ENCODE measurements at places on chromosomes 16 and 17. TPM values are rescaled to one million over a fixed set of nuclear protein-coding genes. Genes with fewer than 3 reads are reported as not detected.
A peak's percentile ranks its signal among the peaks of the same experiment; 100 is the strongest.

DNA sequence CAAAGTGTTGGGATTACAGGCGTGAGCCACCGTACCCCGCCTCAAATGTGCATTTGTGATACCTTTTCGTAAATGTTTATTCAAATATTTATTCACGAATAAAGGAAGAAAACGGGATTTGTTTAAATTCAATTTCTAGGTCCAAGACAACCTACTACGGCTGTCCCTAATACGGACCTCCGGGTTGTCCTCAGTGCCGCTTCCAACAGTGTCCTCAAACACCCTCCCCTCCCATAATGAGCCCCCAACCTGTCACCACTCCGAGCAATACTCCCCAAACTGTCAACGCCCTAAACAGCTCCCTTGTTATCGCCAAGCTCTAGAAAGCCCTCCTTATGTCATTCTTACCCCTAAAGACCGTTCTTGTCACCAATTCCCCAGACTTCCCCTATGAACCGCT is 539 bp upstream of the GABARAPL2 start:
- H3K36me3 ChIP-seq, result peaks cover 23% of the 10 kb centered on the region
- no peaks in the 10 kb centered on the region for H3K27me3 ChIP-seq
- no peak for DNase-seq
- peak overlapping the region; percentile 90 for H3K4me3 ChIP-seq
- H3K27ac ChIP-seq, result no peak overlapping the region

GRCh38 chr16:82322177-82322576 is 152.2 kb upstream of the MPHOSPH6 start:
- H3K4me1 ChIP-seq, result no peaks in the 10 kb centered on the region
- no peak for DNase-seq
- H3K27me3 ChIP-seq, result no peaks in the 10 kb centered on the region
- no peak overlapping the region for H3K27ac ChIP-seq

DNA sequence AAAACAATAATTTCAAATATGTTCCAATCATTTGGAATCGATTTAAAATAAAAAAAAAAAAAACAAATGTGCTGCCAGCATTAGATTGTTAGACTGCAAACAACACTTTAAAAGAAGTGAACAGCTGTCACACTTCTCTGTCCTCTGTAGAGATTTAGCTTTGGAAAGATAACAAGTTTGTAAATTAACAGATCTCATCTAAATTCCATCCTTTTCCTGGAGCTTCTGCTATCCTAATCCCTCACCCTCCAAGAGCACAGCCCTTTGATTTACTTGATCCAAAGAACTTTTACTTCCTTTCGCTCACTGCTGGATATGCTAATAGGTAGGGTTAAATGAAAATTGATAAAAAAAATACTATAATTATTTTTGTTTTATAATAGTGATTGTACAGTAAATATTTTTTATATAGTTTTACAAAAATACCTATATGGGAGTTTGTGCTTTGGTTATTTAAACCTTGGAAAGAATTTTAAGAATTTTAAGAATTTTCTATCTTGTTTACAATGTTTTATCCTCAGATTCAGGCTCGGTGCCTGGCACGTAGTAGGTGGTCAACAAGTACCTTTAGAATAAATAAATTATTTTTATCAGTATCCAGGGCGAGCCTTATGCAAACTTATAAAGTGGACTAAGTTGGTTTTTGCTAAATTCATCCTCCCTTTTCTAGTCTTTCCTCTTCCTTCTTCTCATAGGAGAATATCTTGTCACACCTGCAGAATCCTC is 21.6 kb downstream of the MAP2K6 start:
- no peak for DNase-seq
- H3K4me1 ChIP-seq, result peaks cover 11% of the 10 kb centered on the region
- H3K27me3 ChIP-seq, result no peaks in the 10 kb centered on the region
- no peaks in the 10 kb centered on the region for H3K36me3 ChIP-seq

KRT16 gene
- total RNA-seq, result 1.3 TPM

KRTAP1-4 gene
- total RNA-seq, result not detected

DNA sequence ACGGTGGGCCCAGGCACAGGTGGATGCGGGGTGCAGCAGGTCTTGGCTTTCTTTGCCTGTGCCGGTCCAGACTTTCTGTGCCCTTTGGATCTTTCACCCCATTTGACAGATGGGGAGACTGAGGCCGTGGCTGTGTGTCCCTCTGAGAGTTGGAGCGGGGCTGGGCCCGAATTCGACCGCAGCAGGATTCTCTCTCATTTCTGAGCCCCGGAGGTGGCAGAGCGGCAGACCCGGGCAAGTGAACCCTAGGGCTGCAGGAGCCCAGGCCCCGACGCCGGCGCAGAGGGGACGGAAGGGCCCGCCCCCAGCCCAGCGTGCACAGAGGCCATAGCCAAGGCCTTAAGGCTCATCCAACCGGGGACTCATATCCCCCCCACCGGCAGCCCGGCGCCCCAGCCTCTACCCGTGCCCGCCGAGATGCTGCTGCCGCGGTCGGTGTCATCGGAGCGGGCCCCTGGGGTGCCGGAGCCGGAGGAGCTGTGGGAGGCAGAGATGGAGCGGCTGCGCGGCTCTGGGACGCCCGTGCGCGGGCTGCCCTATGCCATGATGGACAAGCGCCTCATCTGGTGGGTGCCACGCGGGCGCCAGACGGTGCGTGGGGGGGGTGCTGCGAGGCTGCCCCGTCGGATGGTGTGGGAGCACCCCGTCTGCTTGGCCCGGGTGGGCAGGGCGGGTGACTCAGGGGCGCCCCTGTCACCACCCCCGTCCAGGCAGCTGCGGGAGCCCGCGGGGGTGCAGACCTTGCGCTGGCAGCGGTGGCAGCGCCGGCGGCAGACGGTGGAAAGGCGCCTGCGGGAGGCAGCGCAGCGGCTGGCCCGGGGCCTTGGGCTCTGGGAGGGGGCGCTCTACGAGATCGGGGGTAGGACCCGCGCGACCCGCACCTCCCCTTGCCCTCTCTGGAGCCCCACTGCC is 857 bp downstream of the TMC8 start:
- no peaks in the 10 kb centered on the region for H3K36me3 ChIP-seq
- no peak overlapping the region for H3K27ac ChIP-seq
- peaks cover 22% of the 10 kb centered on the region for H3K4me1 ChIP-seq
- no peaks in the 10 kb centered on the region for H3K27me3 ChIP-seq

DNA sequence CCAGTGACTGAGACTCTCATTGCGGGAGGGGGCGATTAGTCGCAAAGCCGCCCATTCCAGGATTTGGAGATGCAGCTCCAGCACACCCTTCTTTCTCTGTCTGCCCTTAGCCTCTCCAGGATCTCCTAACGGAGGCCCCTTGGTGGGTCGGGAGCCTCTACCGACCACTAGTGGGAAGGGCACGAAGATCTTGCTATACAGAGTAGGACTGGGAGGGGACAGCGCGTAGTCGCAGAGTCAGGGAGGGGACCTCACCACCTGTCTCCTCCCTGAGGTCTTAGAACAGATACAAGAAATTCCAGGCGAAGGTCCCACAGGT is 588 bp upstream of the SMTNL2 start:
- H3K4me1 ChIP-seq, result peaks cover 7% of the 10 kb centered on the region
- peaks cover 11% of the 10 kb centered on the region for H3K27me3 ChIP-seq
- H3K27ac ChIP-seq, result no peak overlapping the region
- no peaks in the 10 kb centered on the region for H3K36me3 ChIP-seq

GRCh38 chr17:80441598-80442322 is 26.8 kb downstream of the ENDOV start:
- no peaks in the 10 kb centered on the region for H3K27me3 ChIP-seq
- no peaks in the 10 kb centered on the region for H3K36me3 ChIP-seq
- no peak overlapping the region for H3K27ac ChIP-seq
- no peaks in the 10 kb centered on the region for H3K4me1 ChIP-seq

- peak overlapping the region; percentile 57 for H3K27ac ChIP-seq
- no peaks in the 10 kb centered on the region for H3K27me3 ChIP-seq
- H3K4me1 ChIP-seq, result peaks cover 7% of the 10 kb centered on the region
- no peak overlapping the region for H3K4me3 ChIP-seq
- peaks cover 12% of the 10 kb centered on the region for H3K36me3 ChIP-seq
- DNase-seq, result peak; percentile 74
Observed at GRCh38 chr17:29111816-29112499, 68.2 kb downstream of the MYO18A start.

GRCh38 chr16:65453646-65454045 is 331.8 kb upstream of the CDH11 start:
- DNase-seq, result no peak
- H3K27ac ChIP-seq, result no peak overlapping the region
- no peaks in the 10 kb centered on the region for H3K36me3 ChIP-seq
- H3K27me3 ChIP-seq, result no peaks in the 10 kb centered on the region
- H3K4me3 ChIP-seq, result no peak overlapping the region
- H3K4me1 ChIP-seq, result no peaks in the 10 kb centered on the region

EXOC7 gene
- 114 TPM for total RNA-seq

DNA sequence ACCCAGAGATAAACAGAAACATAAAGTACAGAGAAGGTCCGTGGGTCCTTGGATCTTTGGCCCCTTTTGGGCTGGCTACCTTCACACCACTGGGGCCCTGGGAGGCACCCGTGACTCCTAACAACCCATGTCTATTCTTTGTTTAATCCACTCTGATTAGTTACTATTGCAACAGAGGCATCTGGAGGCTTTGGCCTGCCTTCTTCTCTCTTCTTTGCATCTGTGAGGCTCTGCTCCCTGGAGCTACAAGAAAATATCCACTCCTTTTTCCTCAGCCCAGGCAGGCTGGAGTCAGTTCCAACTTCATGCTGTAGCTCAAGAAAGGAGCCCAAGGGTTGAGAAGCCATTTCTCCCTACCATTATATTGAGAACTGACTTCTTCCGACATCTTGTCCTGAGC is 9.5 kb upstream of the CMIP start:
- H3K27me3 ChIP-seq, result no peaks in the 10 kb centered on the region
- no peak overlapping the region for H3K4me3 ChIP-seq
- no peak for DNase-seq

GRCh38 chr16:24721830-24722238 is 7.6 kb upstream of the TNRC6A start:
- no peaks in the 10 kb centered on the region for H3K27me3 ChIP-seq
- no peaks in the 10 kb centered on the region for H3K4me1 ChIP-seq
- DNase-seq, result no peak
- H3K27ac ChIP-seq, result no peak overlapping the region

- H3K36me3 ChIP-seq, result peaks cover 40% of the 10 kb centered on the region
- no peak overlapping the region for H3K27ac ChIP-seq
- H3K27me3 ChIP-seq, result no peaks in the 10 kb centered on the region
- no peak for DNase-seq
Observed at GRCh38 chr17:81630274-81630673, 6.6 kb downstream of the NPLOC4 start.

CACNA1H gene
- 8.4 TPM for total RNA-seq

DUSP14 gene
- total RNA-seq, result 74.5 TPM

GRCh38 chr17:15649861-15650421 is 30.4 kb upstream of the FBXW10B start:
- H3K36me3 ChIP-seq, result no peaks in the 10 kb centered on the region
- DNase-seq, result peak; percentile 70
- peak overlapping the region; percentile 89 for H3K27ac ChIP-seq
- H3K4me1 ChIP-seq, result peaks cover 40% of the 10 kb centered on the region
- H3K4me3 ChIP-seq, result peak overlapping the region; percentile 47

DNA sequence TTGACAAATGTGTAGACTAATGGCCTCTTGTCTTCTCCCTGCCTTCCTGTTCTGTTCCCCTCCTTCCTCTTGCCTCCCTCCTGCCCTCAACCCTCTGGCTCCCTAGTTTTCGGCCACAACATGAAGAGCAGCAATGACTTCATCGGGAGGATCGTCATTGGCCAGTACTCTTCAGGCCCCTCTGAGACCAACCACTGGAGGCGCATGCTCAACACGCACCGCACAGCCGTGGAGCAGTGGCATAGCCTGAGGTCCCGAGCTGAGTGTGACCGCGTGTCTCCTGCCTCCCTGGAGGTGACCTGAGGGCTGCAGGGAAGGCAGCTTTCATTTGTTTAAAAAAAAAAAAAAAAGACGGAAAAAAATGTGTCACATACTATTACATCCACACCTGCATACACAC is 18.8 kb upstream of the CLEC19A start:
- no peaks in the 10 kb centered on the region for H3K36me3 ChIP-seq
- H3K27me3 ChIP-seq, result no peaks in the 10 kb centered on the region
- no peaks in the 10 kb centered on the region for H3K4me1 ChIP-seq
- no peak for DNase-seq
- no peak overlapping the region for H3K27ac ChIP-seq
- no peak overlapping the region for H3K4me3 ChIP-seq

- peak; percentile 82 for DNase-seq
- H3K4me1 ChIP-seq, result peaks cover 3% of the 10 kb centered on the region
- no peak overlapping the region for H3K27ac ChIP-seq
- no peaks in the 10 kb centered on the region for H3K36me3 ChIP-seq
Observed at GRCh38 chr16:4591706-4592470, 22.8 kb downstream of the UBALD1 start.

PYDC1 gene
- not detected for total RNA-seq

GRCh38 chr17:64728041-64728695 is 66.1 kb upstream of the SMURF2 start:
- no peak overlapping the region for H3K4me3 ChIP-seq
- H3K36me3 ChIP-seq, result no peaks in the 10 kb centered on the region
- peaks cover 23% of the 10 kb centered on the region for H3K4me1 ChIP-seq
- no peak overlapping the region for H3K27ac ChIP-seq
- no peaks in the 10 kb centered on the region for H3K27me3 ChIP-seq
- DNase-seq, result no peak

FAM20A gene
- total RNA-seq, result 7.6 TPM

- H3K27me3 ChIP-seq, result no peaks in the 10 kb centered on the region
- H3K27ac ChIP-seq, result no peak overlapping the region
- no peak overlapping the region for H3K4me3 ChIP-seq
- DNase-seq, result no peak
- no peaks in the 10 kb centered on the region for H3K4me1 ChIP-seq
- H3K36me3 ChIP-seq, result no peaks in the 10 kb centered on the region
Observed at GRCh38 chr17:33986566-33986965, 268.5 kb upstream of the CCL2 start.

C17orf78 gene
- not detected for total RNA-seq

CES1 gene
- total RNA-seq, result 6.2 TPM

KRTAP1-5 gene
- total RNA-seq, result not detected

DNA sequence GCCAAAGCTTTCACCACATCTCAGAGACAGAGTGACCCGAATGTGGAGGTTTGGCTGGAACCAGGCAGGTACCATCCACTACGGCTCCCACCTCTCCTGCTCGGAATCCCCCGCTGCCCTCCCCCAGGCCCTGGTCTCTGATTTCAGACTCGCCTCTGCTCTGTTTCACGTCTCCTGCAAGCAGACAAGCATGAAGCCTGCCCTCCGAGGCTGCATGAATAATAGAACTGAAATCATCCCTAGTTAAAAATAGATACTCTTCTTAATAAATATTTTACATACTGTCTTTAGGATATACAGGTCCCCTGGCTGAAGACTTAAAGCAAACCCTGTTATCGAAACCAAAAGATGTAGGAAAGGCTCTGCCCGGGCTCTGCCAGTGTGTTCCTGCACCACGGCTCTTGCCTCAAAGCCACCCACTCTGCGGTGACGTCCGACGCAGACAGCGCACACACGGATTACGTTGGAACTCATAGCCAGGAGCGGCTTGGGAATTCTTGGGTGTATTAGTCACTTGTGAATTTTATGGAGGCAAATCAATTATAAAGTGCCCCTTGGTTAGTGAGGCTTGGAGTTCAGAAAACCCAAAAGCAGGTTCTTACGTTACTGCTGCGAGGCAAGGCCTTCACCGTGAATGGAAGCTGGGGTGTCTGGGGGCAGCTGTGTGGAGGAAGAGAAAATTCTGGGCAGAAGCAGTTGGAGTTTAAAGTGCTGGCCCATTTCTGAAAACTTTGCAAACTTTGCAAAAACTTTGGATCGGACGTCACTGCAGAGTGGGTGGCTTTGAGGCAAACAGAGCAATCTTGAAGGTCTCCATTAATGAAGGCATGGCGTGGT is 25.6 kb upstream of the NPTX1 start:
- H3K36me3 ChIP-seq, result no peaks in the 10 kb centered on the region
- H3K27ac ChIP-seq, result no peak overlapping the region
- no peak overlapping the region for H3K4me3 ChIP-seq

ATP1B2 gene
- total RNA-seq, result 1.7 TPM

OR4D1 gene
- total RNA-seq, result not detected

GRCh38 chr17:22654447-22654846 is 962.1 kb downstream of the KCNJ18 start:
- no peak for DNase-seq
- H3K27ac ChIP-seq, result no peak overlapping the region
- H3K4me3 ChIP-seq, result no peak overlapping the region
